ENCODE measurements at places on chromosomes 5 and 9.

GRCh38 chr9:68530618-68531017 is 10.1 kb downstream of the TMEM252 start:
- DNase-seq, result no peak

GRCh38 chr5:134477462-134478245 is 47.8 kb upstream of the JADE2 start:
- no peak for DNase-seq

DNA sequence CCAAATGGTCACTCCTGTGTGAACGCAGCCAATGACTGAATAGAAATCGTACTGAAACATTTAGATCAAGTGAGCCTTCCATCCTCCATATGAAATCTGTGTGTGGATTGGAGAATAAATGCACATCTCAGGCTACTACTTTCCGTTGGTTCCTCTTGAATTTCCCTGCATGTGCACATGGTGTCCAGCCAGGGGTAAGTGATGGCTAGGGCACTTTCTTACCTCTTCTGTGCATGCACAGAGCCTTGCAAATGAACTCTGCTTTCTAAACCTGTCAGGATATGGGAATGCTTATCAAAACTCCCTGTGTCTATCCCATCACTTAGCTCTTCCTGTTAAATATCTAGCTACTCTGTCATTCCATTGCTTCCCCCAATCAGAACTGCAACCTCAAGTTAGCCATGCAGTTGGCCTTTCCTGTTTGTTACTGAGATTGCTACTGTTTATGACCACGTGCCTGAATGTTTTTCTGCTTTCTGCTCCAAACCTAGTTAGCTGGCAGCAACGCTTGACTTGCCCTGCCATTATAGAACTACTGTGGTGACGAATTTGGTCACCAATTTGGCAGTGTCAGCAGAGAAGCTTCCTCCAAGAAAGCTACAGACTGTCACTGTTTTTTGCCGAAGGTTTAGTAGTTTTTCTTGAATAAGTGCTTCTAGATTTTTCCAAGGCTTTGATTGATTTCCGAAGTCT is 661.6 kb downstream of the LRRC70 start:
- DNase-seq, result no peak

GRCh38 chr5:39730006-39730405 is 305.2 kb upstream of the DAB2 start:
- no peak for DNase-seq

GRCh38 chr9:61667559-61668121 is 477.8 kb downstream of the SPATA31A7 start:
- DNase-seq, result peak; percentile 36

DNA sequence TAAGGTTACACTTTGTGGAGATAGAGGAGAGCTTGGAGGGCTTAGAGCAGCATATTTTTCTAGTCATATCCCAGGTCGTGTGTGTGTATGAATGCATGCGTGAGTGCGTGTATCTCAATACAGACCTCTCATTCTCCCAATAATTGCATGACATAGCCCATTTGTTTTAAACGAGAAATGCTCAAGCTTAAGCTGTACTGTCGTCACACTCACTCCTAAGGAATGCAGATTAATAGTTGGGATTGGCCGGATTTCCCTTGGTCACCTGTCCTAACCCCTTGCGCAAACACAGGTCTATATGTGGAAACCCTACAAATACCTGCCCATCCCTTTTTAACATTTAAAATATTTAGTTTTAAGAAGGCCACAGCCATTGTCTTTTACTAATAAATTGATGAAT is 165.8 kb downstream of the SEMA5A start:
- DNase-seq, result no peak

DNA sequence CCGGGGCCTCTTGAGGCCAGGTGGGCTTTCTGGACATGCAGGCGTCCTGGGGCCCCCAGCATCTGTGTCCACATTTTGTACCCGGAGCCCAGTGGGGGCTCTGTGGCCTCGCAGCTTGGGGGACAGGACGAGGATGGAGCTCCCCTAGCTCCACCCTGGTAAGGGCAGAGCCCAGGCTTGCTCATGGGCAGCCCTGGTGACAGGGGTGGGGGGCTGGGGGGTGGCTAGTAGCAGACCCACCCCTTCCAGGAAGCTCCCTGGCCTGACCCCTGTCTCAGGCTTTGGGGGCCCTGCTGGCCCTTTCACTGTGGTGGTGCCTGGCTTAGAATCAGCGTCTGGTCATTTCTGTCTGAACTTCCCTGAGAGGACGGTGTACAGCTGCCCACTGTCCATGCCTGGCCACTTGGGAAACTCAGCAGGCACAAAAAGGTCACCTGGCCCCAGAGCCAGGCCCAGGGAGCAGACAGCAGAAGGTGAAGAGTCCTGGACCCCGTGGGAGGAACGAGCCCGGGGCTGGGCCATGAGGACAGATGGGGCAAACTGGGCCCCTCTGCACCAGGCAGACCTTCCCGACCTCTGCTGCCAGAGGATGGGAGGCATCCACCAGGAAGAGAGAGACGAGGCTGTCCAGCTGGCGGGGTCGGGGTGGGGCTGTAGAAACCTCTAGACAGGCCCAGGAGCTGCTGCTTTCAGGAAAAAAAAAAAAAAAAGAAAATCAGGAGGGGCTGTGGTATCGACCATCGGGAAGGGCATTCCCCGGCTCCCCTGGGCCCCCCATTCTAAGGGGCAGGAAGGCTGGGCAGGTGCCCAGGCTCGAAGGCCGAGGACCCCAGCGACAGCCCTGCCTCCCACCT is 52.8 kb downstream of the EXD3 start:
- DNase-seq, result no peak

DNA sequence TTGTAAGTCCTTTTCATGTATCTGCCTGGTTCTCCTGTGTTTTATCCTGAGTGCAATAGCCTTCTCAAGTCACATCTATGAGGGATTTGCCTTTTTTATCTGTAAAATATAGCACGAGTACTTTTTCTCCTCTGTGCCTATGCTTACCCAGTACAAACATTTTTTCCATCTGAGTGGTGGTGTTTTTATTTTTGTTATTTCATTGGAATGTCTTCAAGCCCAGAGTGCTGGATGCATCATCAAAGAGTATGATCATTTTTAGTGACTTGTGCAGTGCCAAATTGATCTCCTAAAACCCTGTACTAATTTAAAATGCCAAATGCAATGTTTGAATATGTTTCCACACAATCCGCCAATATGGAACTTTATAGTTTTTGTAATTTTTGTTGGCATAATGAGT is 86.1 kb downstream of the TLE4 start:
- DNase-seq, result no peak

DNA sequence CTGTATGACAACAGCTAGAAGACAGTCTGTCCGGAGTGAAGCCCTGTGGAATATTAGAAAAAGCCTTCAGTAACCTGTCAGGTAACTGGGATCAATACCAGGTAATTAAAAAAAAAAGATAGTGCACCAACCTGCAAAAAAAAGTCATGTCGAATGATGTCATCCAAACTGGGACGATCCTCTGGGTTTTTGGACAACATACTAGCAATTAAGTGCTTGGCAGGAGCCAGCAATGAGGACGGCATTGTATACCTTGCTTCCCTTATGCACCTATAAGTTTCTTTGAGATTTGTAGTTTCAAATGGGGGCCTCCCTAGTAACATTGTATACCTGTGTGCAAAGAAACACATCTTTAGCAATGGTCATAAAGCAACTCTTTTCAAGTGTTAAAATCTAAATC is 2.8 kb downstream of the PLK2 start:
- DNase-seq, result no peak

- DNase-seq, result no peak
These were observed 28.6 kb upstream of the IL13 start for GRCh38 chr5:132629230-132629944.

DNA sequence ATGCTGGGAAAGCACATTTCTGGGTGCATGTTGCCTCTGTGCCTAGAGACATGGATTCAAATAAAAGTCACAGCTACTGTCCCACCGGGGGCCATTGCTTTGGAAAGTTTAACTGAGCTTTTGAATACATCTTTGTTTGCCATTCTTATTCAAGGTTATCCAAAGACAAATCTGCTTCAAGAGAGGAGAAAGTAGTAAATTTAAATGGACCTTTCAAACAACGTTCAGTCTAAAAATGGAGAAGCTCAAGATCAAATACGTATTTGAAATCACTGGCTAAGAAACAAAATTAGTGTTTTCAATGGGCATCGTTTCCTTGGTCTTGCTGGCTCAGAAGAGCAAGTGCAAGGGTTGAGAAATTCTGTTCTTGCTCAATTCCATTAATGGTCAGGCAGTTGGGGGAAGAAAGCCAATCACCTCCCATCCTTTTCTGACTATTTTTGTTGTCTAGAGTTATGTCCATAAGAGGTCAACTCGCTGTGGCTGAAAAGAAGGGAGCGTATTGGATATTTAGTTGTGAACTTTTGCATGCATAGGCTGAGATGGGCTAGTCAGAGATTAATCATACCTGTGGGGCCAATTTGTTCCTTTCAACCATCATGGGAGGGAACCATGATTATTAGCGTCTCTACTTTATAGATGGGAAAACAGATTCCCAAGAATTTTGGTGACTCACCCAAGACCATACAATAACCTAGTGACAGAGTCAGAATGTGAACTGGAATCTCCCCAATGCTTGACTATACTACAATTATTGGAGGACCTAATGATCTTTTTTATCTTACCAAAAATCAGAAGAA is 276.2 kb upstream of the TNC start:
- DNase-seq, result no peak

GRCh38 chr9:113310538-113310937 is 7.4 kb upstream of the RNF183 start:
- DNase-seq, result no peak

DNA sequence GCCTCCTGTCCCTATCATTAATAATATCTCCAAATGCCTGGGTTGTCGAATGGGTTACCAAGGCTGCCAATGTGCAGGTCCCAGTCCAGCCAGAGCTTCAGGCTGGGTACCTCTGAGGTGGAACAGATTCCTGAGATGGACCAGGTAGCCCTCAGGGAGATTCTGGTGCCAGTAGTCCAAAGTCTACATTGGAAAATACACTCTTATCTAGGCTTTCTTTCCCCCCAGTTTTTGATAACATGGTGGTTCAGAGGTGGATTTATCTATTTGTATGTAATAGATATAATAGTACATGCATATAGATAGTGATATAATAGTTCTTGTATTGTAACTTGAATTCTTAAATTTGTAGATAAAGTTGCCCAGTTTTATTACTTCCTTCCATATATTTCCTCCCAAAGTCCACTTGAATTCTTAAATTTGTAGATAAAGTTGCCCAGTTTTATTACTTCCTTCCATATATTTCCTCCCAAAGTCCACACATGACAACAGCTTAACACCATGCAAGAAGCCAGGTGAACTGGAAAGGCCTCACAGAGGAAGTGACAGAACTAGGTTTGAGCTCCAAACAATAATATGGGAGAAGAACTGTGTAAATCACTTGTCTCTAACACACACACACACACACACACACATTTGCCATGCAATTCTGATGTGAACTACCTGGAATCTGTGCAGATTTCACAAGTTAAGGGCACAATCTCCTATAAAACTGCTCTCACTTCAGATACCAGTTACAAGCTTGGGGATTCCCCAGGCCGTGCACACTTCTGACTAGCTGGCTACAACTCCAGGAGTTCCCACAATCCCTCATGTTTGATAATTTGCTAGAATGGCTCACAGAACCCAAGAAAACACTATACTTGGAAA is 30.7 kb upstream of the ERAP1 start:
- DNase-seq, result no peak

- DNase-seq, result no peak
These were observed 624.2 kb downstream of the CHSY3 start for GRCh38 chr5:130528474-130528873.

DNA sequence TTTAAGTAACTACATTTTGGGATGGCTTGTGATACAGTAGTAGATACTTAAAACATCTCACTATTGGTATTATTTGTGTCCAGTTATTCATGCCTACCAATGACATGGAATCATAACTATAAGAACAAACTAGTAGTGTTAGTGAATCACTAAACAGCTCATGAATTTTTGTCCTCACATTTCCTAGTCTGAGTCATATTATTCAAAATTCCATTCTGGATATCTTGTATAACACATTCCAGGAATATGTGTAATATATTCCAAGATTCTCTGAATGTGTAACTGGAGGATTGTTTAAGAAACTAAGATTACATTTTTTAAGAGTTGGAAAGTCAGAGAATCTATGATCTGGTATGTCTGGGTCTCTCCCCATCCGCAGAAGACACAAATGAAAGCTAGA is 565.3 kb upstream of the ZNF608 start:
- DNase-seq, result no peak

DNA sequence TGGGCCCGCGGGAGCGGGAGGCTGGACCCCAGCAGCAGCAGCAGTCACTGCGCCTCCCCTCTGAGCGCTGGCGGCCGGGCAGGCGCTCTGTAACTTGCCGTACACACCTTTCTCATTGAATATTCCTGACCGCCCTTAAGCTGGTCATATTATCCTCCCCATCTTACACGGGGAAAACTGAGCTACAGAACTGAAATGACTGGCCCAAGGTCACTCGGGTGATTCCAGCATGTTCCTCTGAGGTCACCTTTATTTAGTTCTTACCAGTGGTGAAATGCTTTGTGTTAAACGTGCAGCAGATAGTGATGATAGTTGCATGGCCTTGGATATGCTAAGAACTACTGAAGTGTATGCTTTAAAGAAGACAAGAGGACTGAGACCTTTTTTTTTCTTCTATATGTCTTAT is 607 bp downstream of the UQCRQ start:
- DNase-seq, result no peak

DNA sequence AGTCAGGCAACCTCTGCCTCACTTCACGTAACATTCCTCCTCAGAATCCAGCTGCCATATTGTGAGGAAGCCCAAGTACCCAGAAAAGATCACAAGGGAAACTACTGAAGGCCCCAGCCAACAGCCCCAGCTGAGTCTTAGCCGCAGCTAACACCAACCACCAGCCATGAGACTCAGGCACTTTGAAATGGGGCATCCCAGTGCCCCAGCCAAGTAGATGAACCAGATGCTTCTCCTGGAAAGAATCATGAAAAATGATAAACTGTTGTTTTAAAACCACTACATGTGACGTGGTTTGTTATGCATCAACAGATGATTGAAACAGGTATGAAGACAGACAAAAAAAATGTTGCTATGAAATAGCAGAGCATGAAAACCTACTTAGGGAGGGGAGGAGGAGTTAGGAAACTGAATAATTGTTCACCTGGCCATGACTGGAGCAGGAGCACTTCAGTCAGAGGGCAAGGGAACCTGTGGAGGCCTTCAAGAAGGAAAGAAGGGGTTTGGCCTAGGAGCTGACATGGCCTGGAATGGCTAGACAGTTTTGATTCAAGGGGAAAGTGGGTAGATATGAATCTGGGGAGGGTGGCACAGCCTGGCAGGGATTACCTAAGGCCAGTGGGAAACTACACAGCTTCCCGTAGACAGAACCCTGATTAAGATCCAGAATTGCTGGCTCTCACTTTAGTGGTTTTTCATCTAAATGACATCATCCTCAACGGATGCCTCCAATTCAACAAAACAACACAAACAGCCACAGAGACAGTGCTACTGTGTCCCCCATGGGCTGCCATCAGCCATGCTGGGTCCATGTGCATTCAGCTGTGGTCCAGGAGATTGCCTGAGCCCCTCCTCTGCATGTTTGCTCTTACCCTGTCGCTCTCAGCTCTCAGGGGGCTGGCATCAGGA is 211.6 kb downstream of the SYK start:
- DNase-seq, result no peak

- DNase-seq, result no peak
These were observed 37.2 kb upstream of the UBAP2 start for GRCh38 chr9:34085581-34086500.

Data from type B pancreatic cell (in vitro differentiated cells).